ENCODE measurements at places on chromosomes 2 and 18. TPM values are rescaled to one million over a fixed set of nuclear protein-coding genes. Genes with fewer than 3 reads are reported as not detected.

DNA sequence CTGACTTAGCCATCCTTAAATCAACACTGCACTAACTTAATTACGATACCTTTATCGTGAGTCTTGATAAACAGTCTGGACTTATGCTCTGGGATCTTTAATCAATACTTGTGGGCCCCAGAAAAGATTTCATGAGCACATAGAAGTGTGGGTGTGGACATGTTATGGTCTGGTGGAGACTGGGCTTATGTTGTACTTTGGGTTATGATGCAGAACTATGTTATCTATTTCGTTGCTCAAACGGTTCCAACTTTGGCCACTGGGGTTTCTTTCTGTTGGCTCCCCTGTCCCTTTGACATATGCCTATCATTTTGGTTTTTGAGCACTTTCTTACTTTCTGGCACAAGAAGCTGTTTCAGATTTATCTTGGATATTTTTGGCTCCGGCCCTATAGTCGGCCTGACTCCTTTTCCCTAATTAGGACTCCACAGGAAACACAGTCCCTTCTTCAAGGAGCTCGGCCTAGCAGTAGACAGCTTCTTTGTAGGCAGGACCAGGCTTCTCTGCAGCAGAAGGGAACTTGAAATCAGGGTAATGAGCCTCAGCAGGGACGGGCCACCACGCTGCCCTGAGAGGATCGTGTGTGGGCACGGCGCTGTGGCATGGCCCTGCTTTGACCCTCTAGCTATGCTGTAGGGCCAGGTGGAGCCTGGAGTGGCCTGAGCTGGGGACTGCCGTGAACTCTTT is 54.6 kb upstream of the TXNDC2 start:
- DNase-seq, result no peak

GRCh38 chr2:134564549-134564948 is 154.3 kb downstream of the TMEM163 start:
- DNase-seq, result no peak

- peak; percentile 19 for DNase-seq
These were observed 161.3 kb upstream of the UBE2E3 start for GRCh38 chr2:180819106-180819505.

- DNase-seq, result no peak
These were observed 4.0 kb upstream of the SLC66A2 start for GRCh38 chr18:79955302-79956075.

DNA sequence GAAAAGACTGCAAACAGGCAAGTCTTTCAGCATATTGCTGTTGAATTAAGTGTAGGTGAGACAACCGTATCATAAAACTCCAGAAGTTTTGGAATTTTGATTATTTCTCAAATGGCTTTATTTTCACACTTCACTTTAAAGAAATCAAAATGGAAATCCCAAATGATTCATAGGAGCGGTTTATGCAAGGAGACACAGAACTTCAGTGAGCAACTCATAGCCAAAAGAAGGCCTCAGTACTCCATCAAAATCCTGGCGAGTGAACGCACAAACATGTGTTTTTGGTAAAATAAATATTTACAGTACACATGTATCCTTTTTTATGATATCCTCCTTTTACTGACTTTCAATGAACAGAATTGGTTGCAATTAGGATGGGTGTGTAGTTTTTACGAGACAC is 140.4 kb upstream of the APCDD1 start:
- DNase-seq, result no peak

DNA sequence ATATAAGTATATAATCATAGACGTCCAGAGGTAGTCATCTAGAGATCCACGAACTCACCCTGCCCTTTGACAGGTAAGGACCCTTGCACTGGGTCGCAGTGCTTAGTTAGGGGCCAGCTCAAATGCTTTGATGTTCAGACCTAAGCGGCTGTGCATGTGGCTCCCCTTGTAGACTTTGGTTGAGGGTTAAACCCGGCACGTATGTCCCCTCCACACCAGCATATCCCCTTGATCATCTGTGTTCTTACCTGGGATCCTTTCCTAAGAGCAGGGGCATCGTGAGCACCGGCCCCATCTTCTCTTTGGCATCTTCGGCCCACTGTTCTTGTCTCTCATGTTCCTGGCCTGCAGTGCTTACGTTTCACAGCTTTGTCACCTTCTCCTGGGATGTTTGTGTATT is 31.4 kb downstream of the GRHL1 start:
- no peak for DNase-seq

GRCh38 chr18:58970943-58971790 is 106.5 kb downstream of the ZNF532 start:
- DNase-seq, result no peak

DNA sequence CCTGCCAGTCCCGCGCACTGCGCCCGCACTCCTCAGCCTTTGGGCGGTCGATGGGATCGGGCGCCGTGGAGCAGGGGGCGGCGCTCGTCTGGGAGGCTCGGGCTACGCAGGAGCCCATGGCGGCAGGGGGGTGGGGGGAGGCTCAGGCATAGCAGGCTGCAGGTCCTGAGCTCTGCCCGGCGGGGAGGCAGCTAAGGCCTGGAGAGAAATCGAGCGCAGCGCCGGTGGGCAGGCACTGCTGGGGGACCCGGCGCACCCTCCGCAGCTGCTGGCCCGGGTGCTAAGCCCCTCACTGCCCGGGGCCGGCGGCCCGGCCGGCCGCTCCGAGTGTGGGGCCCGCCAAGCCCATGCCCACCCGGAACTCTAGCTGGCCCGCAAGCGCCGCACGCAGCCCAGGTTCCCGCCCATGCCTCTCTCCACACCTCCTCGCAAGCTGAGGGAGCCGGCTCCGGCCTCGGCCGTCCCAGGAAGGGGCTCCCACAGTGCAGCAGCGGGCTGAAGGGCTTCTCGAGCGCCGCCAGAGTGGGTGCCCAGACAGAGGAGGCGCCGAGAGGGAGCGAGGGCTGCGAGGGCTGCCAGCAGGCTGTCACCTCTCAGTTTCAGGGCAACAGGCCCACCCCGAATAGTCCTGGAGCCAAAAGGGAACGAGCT is 74.1 kb downstream of the PSMG2 start:
- DNase-seq, result no peak

DNA sequence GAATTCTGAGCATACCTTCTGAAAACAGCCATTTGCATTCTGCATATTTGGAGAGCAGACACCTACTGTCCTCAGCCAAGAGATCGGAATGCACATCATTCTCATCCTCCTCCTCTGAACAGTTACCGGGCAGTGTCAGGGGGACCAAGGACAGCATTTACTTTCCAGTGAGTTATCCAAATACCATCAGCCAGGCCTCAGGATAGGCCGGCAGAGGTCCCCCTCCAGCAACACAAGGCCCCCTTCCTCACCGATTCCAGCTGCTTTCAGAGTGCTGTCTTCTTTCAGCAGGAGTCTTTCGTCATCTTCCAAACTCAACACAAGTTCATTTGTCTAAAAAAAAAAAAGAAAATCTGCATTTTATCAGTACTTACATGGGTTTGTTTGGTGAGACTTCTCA is 55.3 kb downstream of the C2orf76 start:
- no peak for DNase-seq

GRCh38 chr2:3487432-3487831 is 31.9 kb downstream of the ADI1 start:
- no peak for DNase-seq

- DNase-seq, result no peak
These were observed 35.4 kb upstream of the METAP1D start for GRCh38 chr2:171964308-171964707.

DNA sequence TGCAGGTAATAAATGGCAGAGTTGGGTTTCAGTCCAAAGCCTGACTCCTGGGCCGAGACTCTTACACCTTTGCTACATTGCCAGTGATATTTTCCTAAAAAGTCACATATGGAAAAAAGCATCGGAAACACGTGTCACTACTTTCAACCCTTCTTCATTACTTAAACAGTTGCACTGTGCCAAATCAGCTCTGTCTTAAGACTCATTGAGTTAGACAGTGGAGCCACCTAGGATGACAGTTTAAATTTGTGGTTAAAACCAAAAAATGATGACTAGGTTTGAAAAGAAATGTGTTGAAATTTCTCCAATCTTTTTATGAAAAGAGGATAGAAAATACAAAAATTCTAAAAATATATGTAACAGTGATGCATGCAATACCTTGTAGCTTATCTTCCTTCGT is 97.5 kb downstream of the TMEM247 start:
- no peak for DNase-seq

DNA sequence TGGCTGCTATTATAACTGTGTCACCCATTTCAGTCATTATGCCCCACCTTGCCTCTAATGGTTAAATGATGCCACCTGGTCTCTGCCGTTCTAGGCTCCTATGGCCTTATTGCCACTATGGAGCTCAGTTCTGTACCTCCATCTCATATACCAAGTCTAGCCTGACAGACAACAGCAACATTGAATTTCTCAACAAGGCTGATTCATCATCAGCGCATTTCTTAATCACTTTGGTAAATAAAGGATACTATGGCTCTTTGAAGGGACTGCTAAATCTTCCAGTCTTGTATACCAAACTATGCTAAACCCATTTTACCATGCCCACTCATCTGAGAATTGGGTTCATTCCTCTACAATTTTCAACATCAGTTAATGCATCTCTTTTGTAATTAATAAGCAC is 784.5 kb upstream of the CELF4 start:
- no peak for DNase-seq

GRCh38 chr2:26612034-26612433 is 29.1 kb downstream of the CIB4 start:
- no peak for DNase-seq

GRCh38 chr2:128661311-128661710 is 342.6 kb upstream of the HS6ST1 start:
- no peak for DNase-seq

- no peak for DNase-seq
These were observed 117.0 kb downstream of the GRB14 start for GRCh38 chr2:164504253-164504652.

DNA sequence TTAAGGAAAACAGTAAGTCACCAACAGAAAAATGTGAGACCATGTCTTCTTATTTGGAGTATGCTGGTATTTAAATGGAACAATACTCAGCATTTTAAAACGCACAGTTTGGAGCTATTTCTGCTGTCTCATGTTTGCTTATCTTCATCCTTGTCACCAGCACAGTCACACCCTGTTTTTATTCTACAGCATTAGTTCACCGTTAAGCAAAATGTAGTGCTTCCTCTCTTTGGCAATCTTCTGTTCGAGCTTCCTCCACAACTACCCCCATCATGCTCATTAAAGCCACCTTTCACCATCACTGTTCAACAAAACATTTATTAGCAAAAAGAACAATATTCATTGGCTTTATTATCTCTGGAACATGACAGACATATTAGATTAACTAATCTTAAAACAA is 64.0 kb downstream of the SLC40A1 start:
- no peak for DNase-seq

GRCh38 chr18:9082711-9083510 is 19.6 kb upstream of the NDUFV2 start:
- no peak for DNase-seq

- no peak for DNase-seq
These were observed 22.0 kb downstream of the FAM178B start for GRCh38 chr2:96964221-96964905.

DNA sequence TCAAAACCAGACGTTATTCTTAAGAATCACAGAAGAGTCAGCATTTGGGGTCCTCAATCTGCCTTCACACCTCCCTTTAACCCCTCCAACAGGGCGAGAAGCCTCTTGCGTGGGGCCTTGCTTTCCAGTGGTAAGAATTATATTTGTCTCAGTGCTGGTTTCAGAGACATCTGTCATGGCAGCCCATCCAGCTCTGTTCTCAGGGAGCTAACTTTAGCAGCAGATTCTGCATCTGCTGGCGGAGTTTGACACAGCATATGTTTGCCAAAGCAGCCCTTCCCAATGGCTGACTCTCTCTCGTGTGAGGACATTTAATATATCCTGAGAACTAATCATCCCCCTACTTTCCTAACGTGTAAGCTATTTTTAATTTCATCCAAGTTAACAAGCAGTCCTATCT is 91.5 kb upstream of the BCL11A start:
- DNase-seq, result no peak

GRCh38 chr18:57107140-57107832 is 39.6 kb upstream of the BOD1L2 start:
- no peak for DNase-seq

GRCh38 chr2:230924470-230925341 is at the start of gene GPR55:
GPR55 (minus strand) TSS chr2:230925242; CDS start chr2:230910962, 14,280 bp downstream.
- DNase-seq, result no peak

DNA sequence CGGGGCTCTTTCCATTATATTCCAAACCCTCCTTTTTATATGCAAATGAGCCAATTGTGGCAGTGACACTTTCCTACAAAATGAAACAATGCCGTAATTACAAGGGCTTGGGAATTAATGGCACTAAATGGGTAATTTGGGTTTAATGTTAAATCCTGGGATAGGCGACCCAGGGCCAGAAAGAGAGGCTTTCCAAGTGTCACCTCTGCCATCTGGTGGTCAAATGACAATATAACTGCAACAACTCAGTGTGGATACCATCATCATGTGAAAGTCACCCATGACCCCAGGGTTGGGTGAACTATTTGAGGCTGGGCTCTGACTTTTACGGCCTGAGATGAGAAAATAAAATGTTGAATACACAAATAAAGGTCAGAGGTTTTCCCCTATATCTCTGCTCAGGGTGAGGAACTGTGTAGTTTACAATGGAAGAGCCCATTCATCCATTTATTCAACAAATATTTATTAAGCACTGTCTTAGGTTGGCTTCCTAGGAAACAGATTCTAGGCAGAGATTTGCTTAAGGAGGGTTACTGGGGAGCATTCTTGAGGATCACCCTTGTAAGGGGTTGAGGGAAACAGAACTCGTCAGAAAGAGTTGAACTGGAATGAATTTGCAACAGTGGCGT is 13.6 kb upstream of the THADA start:
- DNase-seq, result no peak

Gene CCBE1
- total RNA-seq, result 3.3 TPM

Gene CD8B
- 2.5 TPM for total RNA-seq

Gene LRRTM4
- not detected for total RNA-seq

Gene DPYSL5
- 0.63 TPM for total RNA-seq

Gene TMEM178A
- total RNA-seq, result 2.8 TPM

Gene RETSAT
- total RNA-seq, result 26.3 TPM

Gene TRPM8
- 4.1 TPM for total RNA-seq

Gene AOX1
- total RNA-seq, result 16.8 TPM

Gene TGFA
- 40.1 TPM for total RNA-seq

Gene SP5
- total RNA-seq, result 0.14 TPM

Gene C2orf76
- 9.3 TPM for total RNA-seq

Gene EML6
- total RNA-seq, result 3.7 TPM

Gene EPHA4
- total RNA-seq, result 13.3 TPM

Gene QPCT
- 26.4 TPM for total RNA-seq

Gene MCEE
- 2.4 TPM for total RNA-seq

Data from epithelial cell of proximal tubule (primary cell).